H9 (cell line): ENCODE measurements at places on chromosomes 12 and 14. TPM values are rescaled to one million over a fixed set of nuclear protein-coding genes. Genes with fewer than 3 reads are reported as not detected.

Gene OR6C2
- not detected in 2 replicates for total RNA-seq

Gene SLCO1C1
- not detected in 2 replicates for total RNA-seq

Gene AMDHD1
- total RNA-seq = 0.29 and 0.42 TPM in 2 replicates

Gene NPFF
- not detected in 2 replicates for total RNA-seq

Gene TAS2R8
- not detected in 2 replicates for total RNA-seq

Gene PCNX1
- 48.0 and 48.6 TPM in 2 replicates for total RNA-seq

Gene FLRT2
- 2.8 and 3.3 TPM in 2 replicates for total RNA-seq

Gene DCTN2
- total RNA-seq = 96.6 and 97.7 TPM in 2 replicates

Gene SMOC1
- 0.68 and 0.72 TPM in 2 replicates for total RNA-seq

DNA sequence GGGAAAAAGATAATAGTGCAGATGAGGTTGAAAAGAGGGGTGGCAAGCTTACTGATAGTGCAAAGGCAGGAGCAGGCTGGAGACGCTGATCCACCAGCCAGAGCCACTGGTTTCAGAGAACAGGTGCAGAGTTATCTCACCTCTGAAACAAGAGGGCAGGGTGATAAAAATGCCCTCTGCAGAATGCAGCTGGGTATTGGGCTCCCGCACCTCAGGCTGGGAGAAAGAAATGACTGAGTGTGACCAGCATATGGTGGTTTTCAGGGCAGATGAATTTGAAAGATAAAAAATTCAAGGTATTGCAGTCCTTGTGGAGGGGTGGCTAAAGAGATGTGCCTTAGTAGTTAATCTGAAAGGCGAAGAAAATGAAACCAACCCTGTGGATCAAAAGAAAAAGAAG, 2.9 kb upstream of the TMEM30B start:
- DNase-seq = no peak
- H3K27ac ChIP-seq = no peak overlapping the region
- no peaks in the 10 kb centered on the region; the same call in 1 of the 2 replicates for H3K27me3 ChIP-seq

DNA sequence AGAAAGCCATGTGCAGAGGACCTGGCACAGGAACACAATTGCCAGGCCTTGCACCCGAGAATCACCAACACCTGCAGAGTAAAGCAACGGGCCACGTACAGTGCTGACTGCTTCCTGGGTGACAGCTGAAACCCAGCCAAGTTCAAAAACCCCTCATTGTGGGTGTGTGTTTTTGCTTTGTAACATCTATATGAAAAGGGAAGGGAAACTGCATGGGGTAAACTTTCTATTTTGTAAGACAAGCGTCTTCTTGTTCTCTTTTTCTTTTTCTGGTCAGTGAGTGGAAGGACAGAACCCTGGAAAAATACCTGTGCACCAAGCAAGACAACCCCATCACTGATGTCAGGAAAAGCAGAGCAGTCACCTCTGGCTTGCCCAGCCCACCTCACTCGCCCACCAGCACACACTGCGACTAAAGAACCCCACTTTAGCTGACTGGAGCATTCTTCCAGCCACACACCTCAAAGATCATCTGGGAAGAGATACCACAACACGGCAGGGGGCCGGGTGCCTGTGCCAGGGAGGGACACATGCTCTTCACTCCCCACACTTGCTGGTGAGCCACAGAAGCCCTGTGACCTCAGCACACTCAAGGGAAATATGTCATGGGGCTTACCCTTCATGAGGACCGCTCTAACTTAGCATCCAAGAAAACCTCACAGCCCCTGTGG, 172.3 kb downstream of the NDUFA12 start:
- no peak for DNase-seq
- H3K27me3 ChIP-seq = no peaks in the 10 kb centered on the region
- no peak overlapping the region for H3K27ac ChIP-seq

DNA sequence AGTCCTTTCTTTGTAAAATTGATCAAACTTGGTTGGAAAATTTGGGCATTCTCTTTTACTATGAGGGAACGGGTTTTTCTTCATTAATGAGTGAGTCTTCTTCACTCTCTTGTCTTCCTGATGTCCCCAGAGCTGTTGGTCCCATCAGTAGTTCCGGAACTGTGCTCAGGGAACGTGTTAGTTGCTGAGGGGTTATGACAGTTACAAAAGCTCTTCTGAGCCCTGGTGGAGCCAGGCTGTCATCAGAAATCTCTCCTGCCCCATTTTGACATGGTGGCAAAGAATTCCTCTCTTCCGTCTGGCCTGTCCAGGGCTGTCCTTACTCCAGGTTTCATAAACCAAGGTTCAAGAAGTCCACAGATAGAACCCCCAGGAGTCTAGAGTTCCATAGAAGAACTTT, 208.5 kb downstream of the SLC41A2 start:
- no peaks in the 10 kb centered on the region for H3K36me3 ChIP-seq
- no peak overlapping the region for H3K4me3 ChIP-seq
- H3K4me1 ChIP-seq = peaks cover 6% of the 10 kb centered on the region; the same call in 1 of the 2 replicates
- peak; percentile 17 for DNase-seq
- no peaks in the 10 kb centered on the region for H3K27me3 ChIP-seq

DNA sequence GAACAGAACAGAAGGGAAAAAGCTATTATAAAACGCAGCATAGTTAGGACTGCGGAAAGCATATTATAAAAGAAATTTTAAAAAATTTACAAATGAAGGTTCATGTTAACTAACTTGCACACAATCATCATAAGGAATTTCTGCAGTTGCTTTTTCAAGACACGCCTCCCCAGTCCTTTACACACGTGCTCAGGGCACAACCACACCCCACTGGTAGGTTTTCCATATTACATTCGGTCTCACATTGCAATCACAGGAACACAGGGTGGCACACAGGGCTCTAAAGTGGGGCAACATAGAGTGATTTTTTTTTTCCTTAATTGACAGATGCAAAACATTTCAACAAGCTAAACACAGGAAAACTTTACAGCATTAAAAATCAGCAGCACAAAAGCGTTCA, 69.7 kb downstream of the DICER1 start:
- DNase-seq = no peak
- H3K36me3 ChIP-seq = peaks cover 43% of the 10 kb centered on the region
- no peak overlapping the region for H3K4me3 ChIP-seq
- H3K4me1 ChIP-seq = no peaks in the 10 kb centered on the region

- H3K27me3 ChIP-seq = no peaks in the 10 kb centered on the region; the same call in 1 of the 2 replicates
- H3K27ac ChIP-seq = no peak overlapping the region
- peaks cover 4% of the 10 kb centered on the region; the same call in 1 of the 2 replicates for H3K4me1 ChIP-seq
- DNase-seq = no peak
- peak overlapping the region; percentile 68 for H3K4me3 ChIP-seq
- no peaks in the 10 kb centered on the region for H3K36me3 ChIP-seq
Observed at GRCh38 chr14:50395448-50395847, 1.2 kb downstream of the CDKL1 start.

DNA sequence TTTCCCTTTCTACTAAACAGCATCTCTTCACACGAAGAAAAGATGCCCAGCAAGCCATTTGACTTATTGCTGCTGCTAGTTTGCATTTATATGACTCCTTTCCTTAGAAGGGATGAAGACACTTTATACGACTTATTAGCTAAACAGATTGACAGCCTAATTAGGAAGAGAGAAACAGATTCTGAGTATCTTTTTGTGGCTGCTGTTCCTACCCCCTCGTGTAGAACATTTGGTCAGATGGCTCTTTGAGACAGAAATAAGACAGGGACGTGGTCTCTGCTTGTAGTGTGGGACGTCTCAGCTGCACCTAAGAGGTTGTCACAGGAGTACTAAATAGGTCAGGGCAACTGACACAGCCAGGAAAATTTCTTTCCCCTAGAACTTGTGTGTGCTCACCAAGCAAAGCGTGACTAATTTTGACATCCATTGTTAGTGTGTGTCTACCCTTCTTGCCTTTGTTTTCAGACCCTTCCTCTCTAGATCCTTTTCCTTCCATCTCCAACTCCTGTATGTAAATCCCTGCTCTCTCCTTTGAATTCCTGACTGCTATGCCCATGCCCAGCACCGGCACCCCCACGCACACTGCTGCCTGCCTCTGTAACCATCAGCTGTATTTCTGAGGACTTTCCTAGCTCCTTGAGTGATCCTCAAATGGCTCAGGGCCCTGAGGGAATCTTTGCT, 83.2 kb downstream of the DAD1 start:
- no peaks in the 10 kb centered on the region for H3K27me3 ChIP-seq
- H3K27ac ChIP-seq = no peak overlapping the region
- no peaks in the 10 kb centered on the region; the same call in 1 of the 2 replicates for H3K4me1 ChIP-seq
- DNase-seq = no peak
- no peak overlapping the region; the same call in 2 of the 3 replicates for H3K4me3 ChIP-seq

DNA sequence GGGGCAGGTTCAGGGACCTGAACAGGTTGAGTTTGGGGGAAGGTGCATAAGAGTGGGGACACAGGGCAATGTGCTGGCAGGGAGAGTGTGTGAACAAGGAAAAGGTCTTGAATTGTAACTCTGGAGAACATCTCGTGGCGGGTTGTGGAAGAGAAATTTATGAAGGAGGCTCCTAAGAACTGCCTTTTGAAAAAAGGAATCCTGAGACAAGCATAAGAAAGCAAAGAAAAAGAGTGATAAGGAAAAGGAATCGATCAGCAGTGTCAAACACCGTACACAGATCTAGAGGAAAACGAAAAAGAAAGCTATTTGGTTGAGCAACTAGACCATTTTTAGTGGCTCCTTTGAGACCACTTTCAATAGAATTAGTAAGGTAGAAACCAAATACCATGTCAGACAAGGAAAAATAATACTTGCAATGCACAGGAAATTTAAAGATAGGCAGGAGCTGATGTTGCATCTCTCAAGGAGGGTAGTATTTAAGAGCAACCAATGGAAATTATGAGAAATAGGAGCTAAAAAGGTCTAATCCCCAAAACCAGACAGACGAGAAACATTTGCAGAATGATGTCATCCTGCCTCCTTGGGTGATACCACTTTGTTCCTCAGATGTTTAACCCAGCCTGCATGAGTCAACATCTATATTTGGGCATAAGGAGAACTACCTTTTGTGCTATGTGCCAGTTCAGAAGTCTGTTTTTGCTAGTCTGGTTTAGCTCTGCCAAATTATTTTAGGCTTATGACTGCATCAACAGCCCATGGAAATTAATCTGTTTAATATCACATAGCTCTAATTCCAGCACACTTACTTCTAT, 64.5 kb upstream of the STK38L start:
- H3K4me3 ChIP-seq = no peak overlapping the region
- no peak overlapping the region for H3K27ac ChIP-seq

DNA sequence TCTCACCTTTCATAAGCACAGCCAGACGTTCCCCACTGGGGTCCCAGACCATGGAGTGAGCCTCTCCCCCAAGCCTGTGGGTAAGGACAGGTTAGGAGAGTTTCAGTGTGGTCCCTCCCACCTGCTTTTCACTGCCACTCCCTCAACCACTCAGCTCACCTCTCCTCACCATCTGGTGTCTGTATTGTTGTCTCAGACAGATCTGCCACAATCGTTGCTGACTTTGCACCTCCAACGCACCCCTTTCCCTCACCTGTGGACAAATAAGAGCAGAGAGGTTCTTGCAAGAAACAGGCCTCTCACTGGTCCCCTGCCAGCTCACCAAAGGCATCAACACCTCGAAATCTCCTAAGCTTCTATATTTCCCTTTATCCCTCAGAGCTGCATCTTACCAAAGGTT, 8.8 kb downstream of the MYG1 start:
- no peaks in the 10 kb centered on the region for H3K27me3 ChIP-seq
- H3K36me3 ChIP-seq = peaks cover 57% of the 10 kb centered on the region
- H3K4me1 ChIP-seq = no peaks in the 10 kb centered on the region
- H3K27ac ChIP-seq = no peak overlapping the region
- H3K4me3 ChIP-seq = no peak overlapping the region
- no peak for DNase-seq

- peaks cover 38% of the 10 kb centered on the region for H3K36me3 ChIP-seq
- DNase-seq = no peak
- no peak overlapping the region for H3K4me3 ChIP-seq
- no peaks in the 10 kb centered on the region for H3K27me3 ChIP-seq
Observed at GRCh38 chr14:64126548-64126947, 167.6 kb downstream of the ESR2 start.

DNA sequence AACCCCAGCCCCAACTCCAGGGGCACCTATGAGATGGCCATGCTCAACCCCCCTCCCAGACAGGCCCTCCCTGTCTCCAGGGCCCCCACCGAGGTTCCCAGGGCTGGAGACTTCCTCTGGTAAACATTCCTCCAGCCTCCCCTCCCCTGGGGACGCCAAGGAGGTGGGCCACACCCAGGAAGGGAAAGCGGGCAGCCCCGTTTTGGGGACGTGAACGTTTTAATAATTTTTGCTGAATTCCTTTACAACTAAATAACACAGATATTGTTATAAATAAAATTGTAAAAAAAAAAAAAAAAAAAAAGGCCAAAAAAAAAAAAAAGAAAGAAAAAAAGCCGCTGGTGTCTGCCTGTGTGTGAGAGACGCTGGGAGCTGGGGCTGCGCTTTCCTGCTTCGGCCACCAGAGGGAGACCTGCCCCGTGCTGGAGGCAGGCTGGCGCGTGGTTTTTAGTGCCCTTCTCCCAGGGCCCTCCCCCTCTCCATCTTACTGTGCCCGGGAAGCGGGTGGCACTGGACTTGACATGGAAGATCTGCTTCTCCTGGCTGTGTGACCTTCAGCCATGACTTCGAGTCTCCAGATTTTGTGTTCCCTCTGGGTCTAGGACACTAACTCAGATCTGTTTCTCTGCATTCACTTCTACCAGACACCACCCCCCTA, 3.4 kb upstream of the NXPH4 start:
- DNase-seq = peak; percentile 89
- H3K27ac ChIP-seq = no peak overlapping the region
- H3K4me3 ChIP-seq = no peak overlapping the region
- H3K36me3 ChIP-seq = peaks cover 35% of the 10 kb centered on the region
- H3K27me3 ChIP-seq = peaks cover 26% of the 10 kb centered on the region

- DNase-seq = no peak
- H3K36me3 ChIP-seq = no peaks in the 10 kb centered on the region
- H3K4me3 ChIP-seq = no peak overlapping the region
Observed at GRCh38 chr12:105713606-105714305, 383.3 kb downstream of the C12orf75 start.
